ENCODE measurements at places on chromosomes 5 and 9.

DNA sequence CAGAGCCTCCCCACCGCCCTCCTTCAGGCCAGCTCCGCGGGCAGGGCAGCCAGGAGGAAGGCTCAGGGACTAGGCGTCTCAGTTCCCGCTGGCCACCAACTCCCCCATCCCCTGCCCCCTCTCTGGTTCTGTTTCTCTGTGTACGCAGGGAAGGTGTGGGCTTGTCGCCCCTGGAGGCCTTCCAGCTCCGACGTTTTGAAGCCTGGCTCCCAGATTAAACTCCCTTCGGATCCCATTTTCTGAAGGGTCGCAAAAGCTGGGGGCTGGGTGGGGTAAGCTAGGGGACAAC lies 346 bp downstream of the ATOX1 start:
- no peak for DNase-seq

GRCh38 chr5:131932235-131932634 lies 13.2 kb downstream of the MEIKIN start:
- DNase-seq = no peak

- DNase-seq = peak; percentile 87
These were observed 146.2 kb downstream of the GOLPH3 start for GRCh38 chr5:32027717-32028458.

- peak; percentile 86 for DNase-seq
These were observed 3.7 kb downstream of the TLN1 start for GRCh38 chr9:35728041-35728971.

- no peak for DNase-seq
These were observed 264.3 kb downstream of the RFX3 start for GRCh38 chr9:3261484-3261883.

- DNase-seq = no peak
These were observed 53.3 kb downstream of the PRDM6 start for GRCh38 chr5:123142206-123142915.

DNA sequence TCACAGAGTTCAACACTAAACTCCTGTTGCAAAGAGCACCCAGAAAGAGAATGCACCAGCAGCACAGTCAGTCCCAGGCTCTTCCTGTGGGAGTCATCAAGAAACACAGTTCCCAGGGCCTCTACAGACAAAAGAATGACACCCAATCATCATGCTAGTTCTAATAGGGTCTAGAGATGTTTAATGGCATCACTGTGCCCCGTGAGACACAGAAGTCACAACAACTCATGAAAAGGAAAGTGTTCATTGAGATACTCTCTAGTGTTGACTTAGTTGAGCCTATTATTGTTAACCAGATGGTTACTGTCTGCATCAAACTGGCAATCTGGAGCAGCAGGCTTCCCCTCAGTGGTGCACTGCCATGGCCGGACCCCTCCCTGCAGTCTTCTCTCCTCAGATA lies 1.6 kb downstream of the KLHL3 start:
- no peak for DNase-seq

DNA sequence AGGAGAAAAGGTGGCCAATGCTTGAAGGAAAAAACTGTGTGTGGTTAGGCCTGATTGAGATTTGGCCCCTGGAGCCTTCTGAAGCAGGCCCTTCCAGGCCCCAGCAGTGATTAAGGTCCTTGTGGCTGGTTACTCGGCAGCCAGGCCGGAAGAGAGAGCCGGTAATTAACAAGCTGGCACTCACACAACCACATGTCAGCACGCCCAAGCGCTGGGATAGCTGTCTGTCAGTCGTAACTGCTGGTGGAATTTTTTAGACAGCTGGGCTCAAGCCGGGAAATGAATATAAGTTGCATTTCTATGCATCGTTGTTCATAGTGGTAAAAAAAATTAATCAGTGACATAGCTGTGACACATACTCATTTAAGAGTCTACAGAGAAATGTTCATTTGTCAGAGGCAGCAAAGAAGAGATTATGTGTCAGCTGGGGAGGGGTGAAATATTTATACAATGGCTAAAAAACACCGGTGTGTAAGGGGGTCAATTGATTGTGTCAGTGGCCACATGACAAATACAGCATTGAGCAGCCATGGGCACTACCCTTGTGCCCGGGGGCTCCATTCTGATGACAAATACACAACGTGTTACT lies 13.7 kb upstream of the ARAP3 start:
- no peak for DNase-seq

DNA sequence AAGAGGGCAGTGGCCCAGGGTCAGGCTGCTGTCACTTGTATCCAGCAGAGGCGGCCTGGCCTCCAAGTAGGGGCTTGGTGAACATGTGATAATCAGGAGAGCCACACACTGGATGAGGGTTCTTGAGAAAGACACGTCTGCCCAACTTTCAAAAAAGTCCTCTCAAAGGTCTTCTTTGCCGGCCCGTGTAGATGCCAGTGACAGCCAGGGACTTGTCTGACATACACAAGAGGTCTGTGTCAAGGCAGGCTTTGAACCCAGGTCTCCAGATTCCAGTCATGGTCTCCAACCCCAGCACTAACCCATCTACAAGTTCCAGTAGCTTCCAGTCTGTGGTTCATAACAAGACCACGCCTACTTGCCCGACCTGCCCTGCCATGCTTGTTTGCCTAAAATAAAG lies 7.9 kb upstream of the AMBP start:
- no peak for DNase-seq

DNA sequence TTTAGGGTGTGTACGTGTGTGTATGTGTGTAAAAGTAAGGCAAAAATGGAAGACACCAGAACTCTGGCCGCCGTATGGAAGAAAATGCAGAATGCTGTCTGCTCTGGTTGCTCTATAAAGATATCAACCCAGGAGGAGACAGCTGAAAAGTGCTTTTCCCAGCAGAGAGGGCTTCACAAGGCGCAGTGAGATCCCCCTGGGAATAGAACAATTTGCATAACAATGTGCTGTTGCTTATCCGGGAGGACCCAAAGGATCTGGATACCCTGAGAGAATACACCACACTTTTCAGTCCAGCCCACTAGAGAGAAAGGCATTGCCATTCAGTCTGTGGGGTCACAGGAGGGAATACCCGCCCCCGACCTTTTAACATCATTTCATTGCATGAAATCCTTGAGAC lies 230.6 kb downstream of the EBF1 start:
- DNase-seq = no peak

DNA sequence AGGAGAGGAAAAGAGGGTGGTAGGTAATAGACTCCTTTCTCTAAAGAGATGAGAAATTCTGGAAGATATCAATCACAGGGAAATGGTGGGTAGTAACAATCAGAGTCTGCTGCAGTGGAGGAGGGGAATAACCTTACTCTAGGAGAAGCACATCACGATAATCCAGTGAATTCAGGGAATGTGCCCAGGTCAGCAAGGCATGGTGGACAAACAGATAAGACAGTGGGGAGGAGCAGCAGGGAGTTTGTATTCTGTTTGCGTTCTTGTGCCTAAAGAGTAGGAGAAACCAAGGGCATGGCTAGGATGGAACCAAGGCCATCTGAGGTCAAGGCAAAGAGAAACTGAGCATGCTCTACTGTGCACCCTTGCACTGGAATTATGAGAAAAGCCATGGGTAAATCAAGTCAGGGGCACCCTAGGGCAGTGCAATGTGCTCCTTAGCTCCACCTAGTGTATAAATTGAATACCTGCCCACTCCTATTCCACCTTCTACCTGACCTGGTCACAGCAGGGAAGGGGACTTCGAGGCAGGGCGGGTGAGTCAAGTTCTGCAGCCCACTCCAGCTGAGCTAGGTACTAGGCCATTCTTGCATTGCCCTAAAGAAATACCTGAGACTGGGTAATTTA lies 31.6 kb downstream of the RETREG1 start:
- no peak for DNase-seq

- no peak for DNase-seq
These were observed 73.9 kb downstream of the ADAMTS2 start for GRCh38 chr5:179271428-179271734.

- DNase-seq = peak; percentile 51
These were observed 51.9 kb downstream of the SLC25A46 start for GRCh38 chr5:110790673-110791072.

GRCh38 chr5:138755084-138755748 lies 2.0 kb downstream of the CTNNA1 start:
- no peak for DNase-seq

- no peak for DNase-seq
These were observed 317.6 kb upstream of the TRPC7 start for GRCh38 chr5:136682986-136683385.

DNA sequence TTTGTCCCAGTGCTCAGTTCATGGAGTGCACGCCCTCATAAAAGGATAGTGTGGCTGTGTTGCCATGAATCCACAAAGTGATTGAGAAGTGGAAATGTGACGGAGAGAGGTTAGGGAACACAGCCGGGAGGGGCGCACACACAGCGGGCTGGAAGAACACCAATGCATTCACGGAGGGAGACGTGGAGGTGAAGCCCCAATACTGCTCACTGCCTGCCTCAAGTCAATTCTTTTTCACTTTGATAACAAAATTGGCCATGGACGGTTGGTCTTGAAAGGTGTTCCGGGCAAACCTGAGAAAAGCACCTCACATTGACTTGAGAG lies 424.1 kb downstream of the MED10 start:
- no peak for DNase-seq

GRCh38 chr5:103561685-103562452 lies 720 bp downstream of the NUDT12 start:
- no peak for DNase-seq

DNA sequence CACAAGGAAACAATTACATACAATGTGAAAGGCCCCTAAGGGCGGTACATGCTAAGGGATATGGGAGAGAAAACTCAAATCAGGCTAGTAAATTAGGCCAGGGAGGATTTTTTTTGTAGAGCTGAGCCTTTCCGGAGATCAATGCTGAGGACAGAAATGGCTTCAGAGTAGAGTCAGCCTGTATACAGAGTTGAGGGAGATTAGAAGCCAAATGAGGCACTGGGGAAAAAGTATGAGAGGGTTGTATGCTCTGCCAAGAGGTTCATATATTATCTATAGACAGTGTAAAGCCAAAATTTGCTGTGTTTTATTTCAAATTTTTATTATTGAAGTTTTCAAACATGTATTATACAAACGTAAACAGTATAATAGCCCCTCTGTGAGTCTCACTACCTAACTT lies 103.1 kb downstream of the BNC2 start:
- no peak for DNase-seq

DNA sequence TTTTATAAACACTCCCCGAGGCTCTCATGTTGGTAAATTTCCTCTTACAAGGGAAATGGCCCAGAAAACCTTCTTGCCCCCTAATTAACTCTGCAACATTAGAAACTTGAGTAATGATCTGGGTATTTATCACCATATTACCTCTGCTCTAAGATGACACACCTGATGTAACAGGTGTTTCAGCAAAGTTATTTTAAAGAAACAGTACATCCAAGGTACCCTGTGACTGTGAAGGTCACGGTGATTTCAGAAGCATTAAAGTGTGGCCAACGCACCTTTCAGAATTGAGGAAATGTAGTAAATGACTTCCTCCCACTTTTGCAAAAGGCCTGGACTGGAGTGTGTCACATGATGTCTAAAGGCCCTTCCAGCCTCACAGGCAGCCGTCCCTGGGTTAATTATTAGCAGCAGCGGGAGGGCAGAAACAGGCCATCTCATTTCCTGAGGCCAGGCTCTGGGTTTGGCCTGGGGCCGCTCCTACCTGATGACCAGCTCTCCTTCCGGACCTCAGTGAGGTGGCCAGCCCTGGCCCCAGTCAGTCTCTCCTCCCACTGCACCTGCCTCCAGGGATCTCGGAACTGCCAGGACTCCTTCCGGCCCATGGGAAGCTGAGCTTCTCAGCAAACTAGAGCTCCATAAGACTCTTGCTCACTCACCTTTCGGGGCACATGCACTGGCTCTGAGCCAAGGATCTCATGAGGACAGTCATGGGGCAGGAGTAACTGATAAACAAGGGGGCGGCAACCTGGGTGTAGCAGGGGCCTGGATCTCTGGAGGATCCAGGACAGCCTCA lies 20.7 kb downstream of the PTPN3 start:
- peak; percentile 63 for DNase-seq

- no peak for DNase-seq
These were observed 25.7 kb downstream of the CETN3 start for GRCh38 chr5:90383903-90384302.

DNA sequence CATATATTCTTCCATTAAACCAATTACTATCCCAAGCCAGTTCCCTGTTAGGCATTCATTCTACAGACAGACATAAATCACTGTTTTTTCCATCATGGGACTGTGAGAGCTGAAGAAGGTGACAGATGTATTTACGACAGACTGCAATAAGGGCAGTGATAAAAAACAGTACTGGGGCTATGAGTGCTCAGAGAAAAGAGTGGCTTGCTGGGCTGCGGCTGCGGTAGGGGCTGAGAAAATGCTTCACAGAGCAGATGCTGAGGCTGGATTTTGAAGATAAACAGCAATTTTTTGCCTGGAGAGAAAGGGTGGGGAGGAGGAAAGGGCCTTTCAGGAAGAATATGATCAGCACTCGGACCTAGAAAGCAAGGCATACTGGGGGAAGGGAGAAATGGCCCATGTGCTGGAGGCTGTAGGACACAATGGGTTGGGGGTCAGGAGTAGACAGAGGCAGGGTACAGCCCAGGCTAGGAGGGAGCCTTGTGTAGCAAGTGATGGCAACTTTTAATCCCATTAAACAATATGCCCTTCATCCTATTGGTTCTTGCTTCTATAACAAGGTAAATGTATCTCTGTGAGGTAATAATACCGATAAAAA lies 279.3 kb downstream of the ASTN2 start:
- no peak for DNase-seq

DNA sequence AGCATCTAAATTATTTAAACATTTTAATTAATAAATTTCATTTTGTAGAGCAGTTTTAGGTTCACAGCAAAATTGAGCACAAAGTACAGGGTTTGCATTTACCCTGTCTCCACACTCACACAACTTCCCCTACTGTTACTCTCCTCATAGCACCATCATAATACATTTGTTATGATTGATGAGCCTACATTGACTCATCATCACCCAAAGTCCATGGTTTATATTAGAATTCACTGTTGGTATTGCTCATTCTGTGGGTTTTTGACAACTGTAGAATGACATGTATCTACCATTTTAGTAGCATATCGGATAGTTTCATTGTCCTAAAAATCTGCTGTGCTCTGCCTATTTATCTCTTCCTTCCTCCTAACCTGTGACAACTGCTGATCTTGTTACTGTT lies 411.1 kb upstream of the MPDZ start:
- no peak for DNase-seq

GRCh38 chr5:128870373-128870772 lies 94.9 kb upstream of the SLC27A6 start:
- DNase-seq = peak; percentile 7

DNA sequence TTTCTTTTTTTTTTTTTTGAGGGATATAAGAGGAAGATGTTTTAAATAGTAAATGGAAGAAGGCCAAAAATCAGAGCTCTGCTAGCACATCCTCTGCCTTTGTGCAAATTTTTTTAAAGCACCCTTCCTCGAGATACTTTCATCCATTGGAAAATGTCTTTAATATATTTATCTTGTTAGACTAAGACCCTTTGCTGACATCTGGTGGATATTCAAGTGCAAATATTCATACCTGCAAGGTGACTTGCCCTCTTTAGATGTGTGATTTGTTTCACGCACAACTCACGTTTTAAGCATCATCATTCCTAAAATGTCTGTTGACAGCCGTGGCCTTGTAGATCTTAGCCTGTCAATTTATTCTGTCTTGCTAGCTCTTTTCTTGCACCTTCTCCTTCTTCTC lies 258.5 kb downstream of the AGTPBP1 start:
- DNase-seq = peak; percentile 1

Measured in right lung (tissue), 10 donors.